Effector CD8-positive, alpha-beta T cell (primary cell): ENCODE measurements at places on chromosomes 7 and 10.

GRCh38 chr7:74587435-74588126, 69.9 kb upstream of the GTF2I start:
- DNase-seq: no peak

DNA sequence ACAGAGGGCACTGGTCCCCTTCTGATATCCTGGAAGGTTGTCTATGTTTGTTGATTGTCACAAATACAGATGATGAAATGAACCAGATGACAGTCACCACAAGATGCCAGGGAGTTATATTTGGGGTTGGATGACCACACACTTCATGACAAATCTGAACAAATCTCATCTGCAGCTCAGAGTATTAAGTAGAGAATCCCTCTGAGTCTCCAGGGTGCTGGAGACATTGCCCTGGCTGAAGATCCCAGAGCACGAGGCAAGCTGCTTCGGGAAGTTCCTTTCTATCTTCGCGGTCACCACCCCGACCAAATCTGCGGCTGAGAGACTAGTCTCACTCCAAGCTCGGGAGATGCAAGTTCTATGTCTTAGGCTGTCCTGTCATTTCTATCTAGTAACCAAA, 9.0 kb downstream of the DENND2A start:
- DNase-seq: no peak

GRCh38 chr7:152975076-152975475, 215.5 kb downstream of the ACTR3B start:
- DNase-seq: no peak

DNA sequence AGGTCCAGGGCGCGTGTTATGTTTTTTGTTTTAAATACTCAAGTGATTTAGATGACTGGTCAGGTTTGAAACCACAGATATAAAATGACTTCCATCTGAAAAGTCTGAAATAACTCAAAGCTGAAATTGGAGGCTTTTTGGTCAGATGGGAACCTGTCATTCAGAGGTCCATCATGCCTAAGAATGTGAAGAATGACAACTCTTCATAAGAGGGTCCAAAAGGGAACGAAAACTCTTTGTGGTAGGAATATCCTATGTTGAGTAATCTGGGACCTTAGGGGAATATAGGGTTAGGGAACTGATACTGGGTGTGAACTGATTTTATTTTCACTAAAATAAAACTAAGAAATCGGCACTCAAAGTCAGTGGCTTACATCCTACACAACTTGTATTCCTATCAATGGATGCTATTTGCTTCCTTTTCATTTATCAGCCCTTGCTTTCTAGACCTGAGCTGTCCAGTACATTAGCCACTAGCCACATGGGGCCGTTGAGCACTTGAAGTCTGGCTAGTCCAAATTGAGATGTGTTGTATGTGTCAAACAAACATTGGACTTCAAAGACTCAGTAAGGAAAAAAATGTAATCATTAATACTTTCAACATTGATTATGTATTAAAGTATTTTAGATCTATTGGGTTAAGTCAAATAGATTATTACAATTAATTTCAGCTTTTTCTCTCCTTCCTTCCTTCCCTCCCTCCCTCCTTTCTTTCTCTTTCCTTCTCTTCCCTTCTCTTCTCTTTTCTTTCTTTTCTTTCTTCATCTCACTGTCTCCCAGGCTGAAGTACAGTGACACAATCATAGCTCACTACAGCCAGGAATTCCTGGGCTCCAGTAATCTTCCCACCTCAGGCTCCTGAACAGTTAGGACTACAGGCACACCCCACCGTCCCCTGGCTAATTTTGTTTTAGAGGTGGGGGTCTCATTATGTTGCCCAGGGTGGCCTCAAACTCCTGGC, 56.5 kb upstream of the KDM7A start:
- no peak for DNase-seq

GRCh38 chr10:6494936-6495592, 85.0 kb downstream of the PRKCQ start:
- DNase-seq: peak; percentile 25

DNA sequence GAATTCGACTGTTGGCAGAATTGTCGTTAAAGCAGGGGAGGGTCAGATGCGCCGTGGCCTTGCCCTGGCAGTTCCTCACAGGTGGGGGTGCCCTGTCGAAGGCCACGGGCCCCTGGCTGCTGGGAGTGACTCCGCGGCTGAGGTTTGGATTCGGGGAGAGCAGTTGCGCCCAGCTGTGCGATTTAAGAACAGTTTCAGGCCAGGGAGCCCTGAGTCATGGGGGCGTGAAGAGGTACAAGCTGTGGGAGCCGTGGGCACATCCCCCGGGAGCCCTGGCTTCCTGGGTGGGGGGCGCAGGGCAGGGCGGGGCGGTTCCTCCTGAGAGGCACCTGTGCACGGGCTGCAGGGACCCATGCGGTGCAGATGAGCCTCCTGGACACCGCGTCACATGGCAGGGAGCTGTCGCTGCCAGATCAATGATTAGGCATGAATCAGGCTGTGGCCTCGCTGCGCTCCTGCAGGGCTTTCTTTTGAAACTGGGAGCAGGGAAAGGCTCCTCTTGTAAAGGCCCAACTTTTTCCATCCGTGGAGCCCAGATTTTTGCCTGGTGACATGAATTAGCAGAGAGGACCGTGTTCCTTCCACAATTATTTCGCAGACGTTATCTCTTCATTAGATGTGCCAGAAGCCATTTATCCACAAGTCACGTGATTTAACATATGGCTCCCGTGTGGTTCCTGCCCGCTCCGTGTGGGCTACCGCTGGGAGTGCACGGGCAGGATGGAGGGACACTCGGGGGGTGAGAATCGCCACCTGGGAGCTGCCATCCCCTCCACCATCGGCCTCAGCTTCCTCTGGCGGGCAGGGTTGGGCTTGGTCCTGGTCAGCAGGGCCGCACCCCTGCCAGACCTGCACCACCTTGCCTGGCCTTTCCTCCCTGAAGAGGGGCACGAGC, 918 bp downstream of the PWWP2B start:
- no peak for DNase-seq

DNA sequence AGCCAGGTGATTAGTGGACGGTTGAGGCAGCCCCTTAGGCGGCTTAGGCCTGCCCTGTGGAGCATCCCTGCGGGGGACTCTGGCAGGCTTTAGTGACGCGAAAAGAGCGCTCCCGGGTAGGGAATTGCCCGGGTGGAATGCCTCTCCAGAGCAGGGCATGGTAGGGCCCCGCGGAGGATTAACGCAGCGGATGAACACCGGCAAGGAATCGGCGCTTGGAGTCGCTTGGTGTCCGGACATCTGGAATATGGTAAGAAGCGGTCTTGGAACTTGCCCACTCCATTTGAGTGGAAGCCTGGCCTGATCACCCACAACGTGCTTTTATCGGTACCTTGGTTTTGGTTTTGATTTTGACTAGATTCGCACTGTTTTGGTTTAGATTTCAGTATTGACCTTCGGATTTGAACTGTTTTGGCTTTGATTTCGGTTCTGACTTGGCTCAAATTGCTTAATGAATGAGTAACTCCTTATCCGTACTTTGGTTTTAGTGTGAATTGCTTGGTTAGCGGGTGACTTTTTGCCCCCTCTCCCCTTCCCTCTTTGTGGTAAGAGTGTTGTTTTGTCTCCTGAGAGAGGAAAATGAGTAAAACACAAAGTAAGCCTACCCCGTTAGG, 24.2 kb upstream of the CHST3 start:
- no peak for DNase-seq

- DNase-seq: no peak
Observed at GRCh38 chr7:24831240-24831639, 74.0 kb upstream of the GSDME start.

DNA sequence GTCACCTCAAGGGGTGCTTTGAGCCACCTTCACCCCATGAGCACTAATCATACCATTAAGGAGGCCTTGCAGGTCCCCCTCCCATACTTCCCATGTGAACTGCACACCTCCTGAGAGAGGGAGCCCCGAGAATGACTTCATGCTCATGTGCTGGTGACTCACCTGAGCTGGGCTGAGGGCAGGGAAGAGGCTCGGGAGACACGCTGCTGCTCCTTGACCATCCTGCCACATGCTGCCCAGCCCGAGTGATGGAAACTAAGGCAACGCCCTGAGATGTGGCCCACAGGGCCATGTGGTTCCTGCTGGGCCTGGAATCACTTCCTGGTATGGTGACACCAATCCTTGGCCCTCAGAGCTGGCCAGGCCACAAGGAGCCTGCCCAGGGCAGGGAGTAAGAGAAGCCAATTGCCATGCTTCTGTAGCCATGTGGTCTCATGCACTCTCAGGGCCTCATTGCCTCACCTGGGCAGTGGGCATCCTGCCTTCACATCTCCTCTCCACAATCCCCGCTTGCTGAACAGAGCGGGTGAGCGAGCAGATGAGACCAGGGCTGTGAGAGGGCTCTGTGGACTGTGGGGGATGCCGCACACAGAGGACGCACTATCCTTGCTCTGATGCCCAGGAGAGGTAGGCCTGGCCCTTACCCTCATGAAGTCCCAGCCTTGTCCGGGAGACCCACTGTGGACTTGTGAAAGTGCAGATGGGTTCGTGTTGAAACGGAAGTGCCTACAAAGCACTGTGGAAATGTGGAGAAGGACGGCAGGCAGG, 18.3 kb upstream of the PPIF start:
- no peak for DNase-seq

- DNase-seq: no peak
Observed at GRCh38 chr10:2759233-2759632, 308.1 kb upstream of the PFKP start.

GRCh38 chr10:84039957-84040356, 99.4 kb upstream of the GHITM start:
- DNase-seq: no peak

- DNase-seq: no peak
Observed at GRCh38 chr7:40658729-40659128, 523.9 kb downstream of the SUGCT start.
